ENCODE measurements at places on chromosomes 4 and X.

- no peak for DNase-seq
Measured at GRCh38 chrX:23930894-23931604, 23.2 kb downstream of the CXorf58 start.

DNA sequence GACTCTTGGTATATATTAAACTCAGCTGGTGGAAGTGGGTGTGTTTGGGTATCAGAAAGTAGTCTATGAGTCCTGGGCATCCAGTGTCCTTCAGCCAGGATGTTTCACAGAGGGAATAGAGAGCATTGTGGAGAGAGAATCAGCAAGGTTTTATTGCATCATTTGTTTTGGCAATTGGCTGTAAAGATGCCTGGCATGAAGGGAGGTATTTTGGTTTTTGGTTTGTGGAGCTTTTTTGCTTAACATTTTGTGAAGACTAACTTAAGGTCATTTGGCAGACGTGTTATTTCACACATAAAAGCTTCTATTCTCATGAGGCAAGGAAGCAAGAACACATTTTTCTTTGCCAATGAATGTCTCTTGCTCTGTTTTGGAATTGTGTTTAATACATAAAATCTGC lies 71.1 kb downstream of the DCLK2 start:
- no peak for DNase-seq

DNA sequence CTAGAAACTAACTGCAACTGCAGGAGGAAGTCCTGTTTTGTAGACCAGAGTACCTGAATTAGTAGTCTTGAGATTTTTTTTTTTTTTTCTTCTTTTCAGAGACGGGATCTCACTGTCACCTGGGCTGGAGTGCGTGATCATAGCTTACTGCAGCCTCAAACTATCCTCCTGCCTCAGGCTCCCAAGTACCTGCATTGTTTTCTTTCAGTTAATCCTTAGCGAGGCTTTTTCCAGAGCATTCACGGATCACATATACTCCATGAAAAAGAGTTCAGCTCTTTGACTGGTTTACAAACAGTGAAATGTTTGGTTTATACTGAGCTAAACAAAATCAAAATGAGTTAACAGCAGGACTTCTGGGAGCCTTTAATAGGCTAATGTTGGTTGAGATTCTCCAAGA lies 45.8 kb downstream of the KLHL15 start:
- no peak for DNase-seq

DNA sequence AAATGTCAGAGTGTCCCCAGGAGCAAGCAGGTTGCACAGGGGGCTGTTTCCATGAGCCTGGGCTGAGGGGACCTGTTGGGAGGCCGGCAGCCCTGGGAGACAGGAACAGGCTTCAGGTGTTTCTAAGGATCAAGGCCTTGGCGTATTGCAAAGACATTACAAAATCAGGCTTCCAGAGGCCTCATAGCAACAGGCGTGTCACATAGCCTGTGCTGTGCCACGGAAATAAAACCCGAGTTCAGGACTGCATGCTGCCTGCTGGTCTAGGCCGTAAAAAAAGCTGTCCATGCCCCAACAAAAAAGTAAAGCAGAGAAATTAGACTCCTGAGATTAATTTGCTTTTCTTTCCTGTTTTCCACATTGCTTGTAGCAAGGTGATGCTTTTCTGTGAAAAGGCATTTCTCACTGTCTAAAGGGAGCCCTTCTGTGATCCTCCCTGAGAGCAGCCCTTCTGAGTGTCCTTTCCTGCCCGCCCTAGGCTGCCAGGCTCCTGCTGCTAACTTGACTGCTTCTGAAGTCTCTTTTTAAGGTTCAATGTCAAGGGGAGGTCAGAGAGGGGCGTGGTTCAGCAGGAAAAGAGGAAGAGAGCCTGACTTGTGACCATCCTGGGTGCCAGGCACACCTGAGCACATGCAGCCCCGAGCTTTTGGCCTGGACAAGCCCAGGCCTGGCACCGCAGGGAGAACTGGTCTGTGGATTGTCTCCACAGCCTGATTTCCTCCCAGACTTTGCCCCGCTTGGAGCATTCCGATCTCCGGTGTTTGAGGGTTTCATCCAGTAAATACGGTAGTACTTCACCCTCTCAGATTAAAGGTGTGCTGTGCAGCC lies 21.3 kb downstream of the SHROOM2 start:
- DNase-seq, result no peak

- no peak for DNase-seq
Measured at GRCh38 chr4:36348403-36348938, 67.1 kb downstream of the DTHD1 start.

GRCh38 chr4:60619531-60620305 lies 580.4 kb upstream of the ADGRL3 start:
- no peak for DNase-seq

- DNase-seq, result no peak
Measured at GRCh38 chr4:169385376-169385775, 114.6 kb upstream of the SH3RF1 start.

- no peak for DNase-seq
Measured at GRCh38 chrX:11429538-11430085, 136.4 kb downstream of the AMELX start.

GRCh38 chr4:16942491-16942890 lies 44.0 kb upstream of the LDB2 start:
- no peak for DNase-seq

- no peak for DNase-seq
Measured at GRCh38 chrX:11010476-11010875, 100.7 kb upstream of the HCCS start.

Measured in stimulated activated CD8-positive, alpha-beta memory T cell treated with anti-CD3 and anti-CD28 coated beads, Interleukin-2, amount 100 ng/mL, for 1 hour (primary cell).